ENCODE measurements at places on chromosomes 12 and 14.

DNA sequence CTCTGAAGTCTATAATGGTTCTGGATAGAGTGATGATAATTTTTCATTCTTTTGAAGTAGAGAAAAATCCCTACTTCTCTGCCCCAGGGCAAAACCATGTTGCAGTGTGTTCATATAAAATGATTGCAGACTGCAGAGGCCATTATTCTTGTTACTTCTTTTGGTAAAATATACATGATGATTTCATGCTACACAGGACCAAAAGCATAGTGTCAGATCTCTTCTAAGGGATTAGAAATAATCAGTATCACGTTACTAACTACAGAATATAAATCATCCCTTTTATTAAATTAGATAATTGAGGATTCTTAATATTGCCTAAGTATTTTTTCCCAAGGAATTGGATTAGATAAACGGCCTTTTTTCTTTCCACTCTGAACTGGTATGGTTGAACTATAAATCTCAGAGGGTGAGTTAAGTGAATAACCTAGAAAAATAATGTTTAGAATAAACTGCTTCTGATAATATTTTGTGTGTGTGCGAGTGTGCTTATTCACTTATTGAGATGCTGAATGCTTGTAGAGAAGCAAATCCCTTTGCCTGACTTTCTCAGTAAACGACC, 156.2 kb downstream of the EFCAB11 start:
- H3K4me1 ChIP-seq, result no peaks in the 10 kb centered on the region
- no peak overlapping the region for H3K27ac ChIP-seq
- H3K27me3 ChIP-seq, result no peaks in the 10 kb centered on the region
- no peak for DNase-seq
- no peaks in the 10 kb centered on the region for H3K36me3 ChIP-seq

GRCh38 chr12:32069071-32069470, 37.6 kb upstream of the BICD1 start:
- no peak for DNase-seq
- no peaks in the 10 kb centered on the region for H3K36me3 ChIP-seq
- H3K4me1 ChIP-seq, result no peaks in the 10 kb centered on the region
- H3K27me3 ChIP-seq, result no peaks in the 10 kb centered on the region
- H3K27ac ChIP-seq, result no peak overlapping the region
- no peak overlapping the region for H3K4me3 ChIP-seq

GRCh38 chr14:77032491-77032843, 4.0 kb upstream of the IRF2BPL start:
- H3K4me3 ChIP-seq, result peak overlapping the region; percentile 61
- H3K27me3 ChIP-seq, result no peaks in the 10 kb centered on the region
- peaks cover 61% of the 10 kb centered on the region for H3K4me1 ChIP-seq
- DNase-seq, result no peak
- H3K27ac ChIP-seq, result peak overlapping the region; percentile 99

DNA sequence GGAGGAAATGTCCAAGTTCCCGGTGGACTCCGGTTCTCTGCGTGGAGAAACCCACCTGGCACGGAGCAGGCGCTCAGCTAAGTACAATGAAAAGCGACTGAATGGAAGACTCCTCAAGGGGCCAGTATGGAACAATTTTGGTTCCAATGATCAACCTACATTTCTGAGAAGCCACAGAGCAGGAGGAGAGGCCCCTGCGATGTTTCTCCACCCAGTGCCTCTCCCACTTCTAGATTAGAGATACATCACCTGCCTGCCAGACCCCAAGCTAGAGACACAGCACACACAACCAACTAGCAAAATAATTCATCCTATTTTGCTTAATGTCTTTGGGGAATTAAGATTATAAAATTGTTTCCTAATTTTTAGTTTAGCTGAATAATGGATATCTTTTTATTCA, 38.8 kb downstream of the ATG14 start:
- H3K27me3 ChIP-seq, result no peaks in the 10 kb centered on the region
- no peak overlapping the region for H3K4me3 ChIP-seq
- peaks cover 48% of the 10 kb centered on the region for H3K36me3 ChIP-seq
- no peak overlapping the region for H3K27ac ChIP-seq

DNA sequence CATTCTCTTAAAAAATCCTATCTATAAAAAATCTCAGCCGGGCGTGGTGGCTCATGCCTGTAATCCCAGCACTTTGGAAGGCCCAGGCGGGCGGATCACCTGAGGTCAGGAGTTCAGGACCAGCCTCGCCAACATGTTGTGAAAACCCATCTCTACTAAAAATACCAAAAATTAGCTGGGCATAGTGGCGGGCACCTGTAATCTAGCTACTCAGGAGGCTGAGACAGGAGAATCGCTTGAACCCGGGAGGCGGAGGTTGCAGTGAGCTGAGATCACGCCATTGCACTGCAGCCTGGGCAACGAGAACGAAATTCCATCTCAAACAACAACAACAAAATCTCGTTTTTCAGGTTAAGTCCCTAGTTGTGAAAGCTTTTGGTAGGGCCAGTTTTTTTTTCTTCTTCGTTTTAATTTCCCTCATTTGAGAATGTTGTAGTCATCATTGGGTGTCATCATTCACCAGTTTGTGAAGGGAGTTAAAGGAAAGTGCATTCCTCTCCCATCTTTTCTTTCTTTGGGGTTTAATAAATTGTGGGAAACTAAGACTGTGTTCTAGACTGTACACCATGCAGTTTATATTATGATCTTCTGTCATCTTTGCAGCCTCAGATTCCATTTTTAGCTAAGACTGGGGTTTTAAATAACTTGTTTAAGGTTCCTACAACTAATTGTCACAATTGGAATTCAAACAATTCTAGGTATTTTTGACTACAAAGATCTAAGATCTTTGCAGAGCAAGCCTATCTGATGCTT, 23.9 kb downstream of the MDM2 start:
- no peak for DNase-seq
- H3K4me1 ChIP-seq, result no peaks in the 10 kb centered on the region
- no peak overlapping the region for H3K4me3 ChIP-seq
- no peak overlapping the region for H3K27ac ChIP-seq

DNA sequence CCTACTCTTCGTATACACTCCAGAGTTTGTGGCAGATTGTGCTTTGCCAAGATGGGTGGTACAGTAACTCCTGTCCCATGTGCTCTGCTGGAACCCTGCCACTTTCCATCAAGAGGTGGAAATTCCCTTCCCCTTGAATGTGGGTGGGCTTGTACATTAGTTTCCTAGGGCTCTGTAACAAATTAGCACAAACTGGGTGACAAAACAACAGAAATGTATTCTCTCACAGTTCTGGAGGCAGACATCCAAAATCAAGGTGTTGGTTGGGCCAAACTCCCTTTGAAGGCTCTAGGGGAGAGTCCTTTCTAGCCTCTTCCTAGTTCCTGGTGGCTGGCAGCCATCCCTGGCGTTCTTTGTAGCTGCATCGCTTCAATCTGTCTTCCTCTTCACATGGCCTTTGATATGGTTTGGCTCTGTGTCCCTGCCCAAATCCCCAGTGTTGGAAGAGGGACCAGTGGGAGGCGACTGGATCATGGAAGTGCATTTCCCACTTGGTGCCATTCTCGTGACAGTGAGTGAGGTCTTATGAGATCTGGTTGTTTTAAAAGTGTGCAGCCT, 117.5 kb downstream of the VRK1 start:
- H3K4me3 ChIP-seq, result no peak overlapping the region
- H3K27ac ChIP-seq, result no peak overlapping the region
- no peak for DNase-seq
- H3K36me3 ChIP-seq, result no peaks in the 10 kb centered on the region
- no peaks in the 10 kb centered on the region for H3K4me1 ChIP-seq
- no peaks in the 10 kb centered on the region for H3K27me3 ChIP-seq

DNA sequence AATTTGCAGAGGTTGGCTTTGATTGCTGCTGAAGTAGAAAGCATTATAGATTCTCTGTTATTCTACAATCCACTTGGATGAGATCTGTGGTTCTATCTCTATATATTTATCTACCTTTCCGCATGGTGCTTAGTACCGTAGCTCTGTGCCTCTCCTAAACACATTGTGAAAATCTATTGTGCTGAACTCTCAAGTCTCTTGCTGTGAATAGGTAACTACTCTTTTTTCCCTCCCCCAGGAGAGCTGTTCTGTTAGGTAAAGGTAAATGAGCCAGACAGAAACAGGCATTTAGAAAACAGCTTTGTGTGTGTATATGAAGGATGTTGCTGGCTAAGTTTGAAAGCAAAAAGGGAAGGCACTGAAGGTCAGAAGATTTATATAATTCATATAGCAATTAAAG, 112.6 kb downstream of the BRMS1L start:
- H3K36me3 ChIP-seq, result no peaks in the 10 kb centered on the region
- DNase-seq, result no peak
- no peak overlapping the region for H3K27ac ChIP-seq
- H3K4me3 ChIP-seq, result no peak overlapping the region
- H3K27me3 ChIP-seq, result peaks cover 3% of the 10 kb centered on the region

GRCh38 chr14:89365061-89365801, 51.8 kb downstream of the FOXN3 start:
- no peaks in the 10 kb centered on the region for H3K27me3 ChIP-seq
- no peak for DNase-seq
- peaks cover 64% of the 10 kb centered on the region for H3K4me1 ChIP-seq

DNA sequence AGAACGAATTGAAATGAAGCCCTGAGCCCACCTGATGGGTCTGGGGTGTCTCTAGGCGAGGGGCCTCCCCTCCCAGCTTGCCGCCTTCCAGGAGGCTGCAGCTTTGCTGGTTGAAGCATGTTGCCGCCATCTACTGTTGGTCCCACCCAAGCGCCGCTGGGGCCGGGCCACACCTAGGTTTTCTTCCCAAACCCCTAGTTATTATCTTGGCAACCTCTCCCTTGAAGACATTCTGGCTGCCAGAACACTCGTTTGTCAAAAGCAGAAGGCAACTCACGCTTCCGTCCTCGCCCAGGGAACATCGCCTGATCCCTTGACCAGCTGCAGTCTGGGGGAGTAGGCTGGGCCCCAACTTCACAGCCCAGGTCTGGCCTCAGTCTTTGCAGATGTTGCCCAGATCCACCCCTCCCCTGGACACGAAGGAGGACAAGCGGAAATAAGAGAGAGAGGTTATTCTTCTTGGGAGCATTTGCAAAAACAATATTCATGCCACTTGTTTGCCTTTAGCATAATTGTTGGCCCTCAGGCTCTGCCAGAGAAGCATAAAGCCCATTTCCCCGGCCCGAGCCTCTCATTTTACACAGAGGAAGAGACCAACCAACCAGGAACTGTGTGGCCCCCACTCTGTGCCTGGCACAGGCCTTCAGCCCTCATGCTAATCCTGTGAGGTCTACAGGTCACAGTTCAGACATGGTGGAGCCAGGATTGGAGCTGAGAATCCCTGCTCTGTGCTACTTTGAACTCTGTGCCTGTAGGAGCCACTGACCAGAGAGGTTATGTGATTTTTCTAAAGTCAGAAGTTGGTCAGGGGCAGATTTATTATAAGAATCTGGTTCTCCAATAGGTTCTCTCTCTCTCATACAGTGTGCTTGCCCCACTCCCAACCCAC, 6.8 kb downstream of the EMP1 start:
- no peaks in the 10 kb centered on the region for H3K36me3 ChIP-seq
- peak overlapping the region; percentile 37 for H3K27ac ChIP-seq
- DNase-seq, result peak; percentile 63
- H3K4me1 ChIP-seq, result peaks cover 32% of the 10 kb centered on the region
- no peaks in the 10 kb centered on the region for H3K27me3 ChIP-seq

DNA sequence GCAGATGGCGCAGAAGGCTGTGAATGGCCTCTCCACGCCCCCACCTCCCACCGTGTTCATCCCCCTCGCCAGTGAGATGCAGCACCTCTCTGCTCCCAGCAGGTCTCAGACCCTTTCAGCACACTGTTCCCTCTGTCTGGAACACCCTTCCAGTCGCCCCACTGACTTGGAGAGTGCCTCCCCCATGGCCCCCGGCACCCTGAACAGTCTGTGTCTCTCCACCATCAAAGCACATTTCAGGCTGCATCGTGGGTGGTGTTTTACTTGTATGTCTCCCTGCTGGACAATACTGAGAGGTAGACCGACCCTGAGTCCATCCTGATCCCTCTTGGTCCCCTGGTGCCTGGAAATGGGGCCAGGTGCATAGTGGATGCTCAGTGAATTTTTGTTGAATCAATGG, 34.9 kb downstream of the CACNA2D4 start:
- no peaks in the 10 kb centered on the region for H3K27me3 ChIP-seq
- DNase-seq, result peak; percentile 49
- no peak overlapping the region for H3K4me3 ChIP-seq
- no peaks in the 10 kb centered on the region for H3K36me3 ChIP-seq
- no peak overlapping the region for H3K27ac ChIP-seq

DNA sequence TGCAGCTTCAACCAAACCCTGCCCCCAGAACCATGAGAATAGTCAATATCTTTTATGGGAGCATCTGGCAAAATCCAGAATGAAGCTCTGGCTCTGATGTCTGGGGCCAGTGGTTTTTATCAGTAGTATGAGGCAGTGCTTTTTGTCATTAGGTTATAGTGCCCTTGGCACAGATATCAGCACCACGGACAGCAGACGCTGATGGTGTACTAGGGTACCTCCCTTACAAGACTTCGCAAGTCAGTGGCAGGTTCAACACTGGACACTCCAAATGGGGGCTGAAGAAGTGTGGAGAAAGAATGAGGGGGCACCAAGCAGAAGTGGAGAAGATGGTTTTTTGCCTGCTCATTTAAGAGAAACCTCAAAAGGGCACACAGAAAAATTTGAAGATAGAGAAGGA, 68.2 kb upstream of the E2F7 start:
- no peak overlapping the region for H3K27ac ChIP-seq
- no peaks in the 10 kb centered on the region for H3K36me3 ChIP-seq
- no peak for DNase-seq

- no peaks in the 10 kb centered on the region for H3K36me3 ChIP-seq
- H3K4me3 ChIP-seq, result no peak overlapping the region
- no peaks in the 10 kb centered on the region for H3K27me3 ChIP-seq
- DNase-seq, result no peak
Observed at GRCh38 chr14:95770777-95771176, 56.9 kb upstream of the TCL1A start.

DNA sequence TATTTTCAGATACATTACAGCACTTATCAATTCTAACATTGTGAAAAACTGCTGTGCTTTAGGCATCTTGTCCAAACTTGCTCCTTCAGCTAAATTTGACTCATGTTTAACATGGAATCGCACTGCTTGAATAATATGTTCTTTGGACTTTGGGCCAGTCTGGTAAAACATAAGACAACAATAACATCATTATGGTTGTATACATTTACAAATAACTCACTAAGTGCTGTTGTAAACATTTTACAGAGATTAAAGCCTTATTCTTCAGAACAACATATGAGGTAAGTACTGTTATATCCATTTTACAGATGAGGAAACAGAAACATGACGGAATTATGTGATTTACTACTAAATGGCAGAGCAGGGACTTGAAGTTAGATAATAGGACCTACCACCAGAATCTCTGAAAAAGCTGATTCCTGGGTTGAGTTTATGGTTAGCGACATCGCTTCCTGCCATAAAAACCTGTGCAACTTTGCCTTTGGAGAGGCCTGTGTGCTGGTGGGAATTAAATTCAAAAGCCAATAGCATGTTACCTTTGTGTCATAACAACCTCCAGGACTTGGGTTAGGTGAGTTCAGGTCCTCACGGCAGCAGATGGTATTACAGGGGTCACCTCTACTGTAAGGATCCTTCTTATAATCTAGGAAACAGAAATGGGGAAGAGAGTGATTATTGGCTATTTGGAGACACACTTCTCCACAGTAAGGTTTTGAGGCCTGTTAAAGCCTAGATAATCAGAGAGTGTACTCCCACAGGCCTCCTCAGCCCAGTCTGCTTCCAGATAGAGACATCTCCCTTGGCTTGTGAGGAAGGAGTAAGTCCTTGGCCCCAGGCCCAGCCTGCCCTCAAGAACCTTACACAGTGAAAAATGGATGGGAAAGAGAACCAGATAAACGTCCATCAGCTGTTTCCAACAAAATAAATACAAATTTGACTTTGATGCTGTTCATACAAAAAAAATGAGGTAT, 61.8 kb downstream of the PLBD1 start:
- H3K36me3 ChIP-seq, result peaks cover 19% of the 10 kb centered on the region
- no peak overlapping the region for H3K27ac ChIP-seq
- no peaks in the 10 kb centered on the region for H3K4me1 ChIP-seq
- no peak for DNase-seq
- no peaks in the 10 kb centered on the region for H3K27me3 ChIP-seq
- no peak overlapping the region for H3K4me3 ChIP-seq

Data from tibial artery (tissue), 4 donors.